Large intestine (tissue), 12 donors: ENCODE measurements at places on chromosomes 12 and 14.

GRCh38 chr12:122412851-122413433 is 9.5 kb downstream of the CLIP1 start:
- DNase-seq, result no peak

DNA sequence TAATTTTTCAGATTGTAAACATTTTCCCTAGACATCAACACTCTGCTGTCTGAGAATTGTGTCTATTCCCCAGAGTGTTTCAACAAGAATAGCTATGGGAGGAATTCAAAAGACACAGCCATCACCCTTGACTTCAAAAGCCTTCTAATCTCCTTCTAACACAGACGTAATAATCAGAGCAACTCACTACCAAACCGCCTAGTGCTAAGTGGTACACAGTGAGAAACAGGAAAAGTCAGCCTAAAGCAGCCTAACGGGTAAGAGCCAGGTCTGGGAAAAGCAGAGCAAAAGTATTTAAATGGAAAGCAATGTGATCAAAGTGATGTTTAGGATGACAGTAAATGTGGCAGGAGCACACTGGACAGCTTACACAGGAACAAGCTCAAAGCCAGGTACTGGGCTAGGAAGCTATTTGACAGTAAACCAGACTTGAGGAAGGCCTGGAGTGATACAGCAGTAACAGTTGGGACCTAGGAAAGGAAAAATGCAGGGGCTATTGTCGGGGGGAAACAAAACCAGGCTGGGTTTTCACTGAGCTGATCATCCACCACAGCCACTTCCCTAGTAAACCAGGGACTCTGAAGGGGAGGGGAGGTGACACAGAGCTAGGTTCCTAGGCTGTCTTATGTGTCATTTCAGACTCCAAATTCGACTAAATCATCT is 29.4 kb downstream of the CORO1C start:
- DNase-seq, result no peak

DNA sequence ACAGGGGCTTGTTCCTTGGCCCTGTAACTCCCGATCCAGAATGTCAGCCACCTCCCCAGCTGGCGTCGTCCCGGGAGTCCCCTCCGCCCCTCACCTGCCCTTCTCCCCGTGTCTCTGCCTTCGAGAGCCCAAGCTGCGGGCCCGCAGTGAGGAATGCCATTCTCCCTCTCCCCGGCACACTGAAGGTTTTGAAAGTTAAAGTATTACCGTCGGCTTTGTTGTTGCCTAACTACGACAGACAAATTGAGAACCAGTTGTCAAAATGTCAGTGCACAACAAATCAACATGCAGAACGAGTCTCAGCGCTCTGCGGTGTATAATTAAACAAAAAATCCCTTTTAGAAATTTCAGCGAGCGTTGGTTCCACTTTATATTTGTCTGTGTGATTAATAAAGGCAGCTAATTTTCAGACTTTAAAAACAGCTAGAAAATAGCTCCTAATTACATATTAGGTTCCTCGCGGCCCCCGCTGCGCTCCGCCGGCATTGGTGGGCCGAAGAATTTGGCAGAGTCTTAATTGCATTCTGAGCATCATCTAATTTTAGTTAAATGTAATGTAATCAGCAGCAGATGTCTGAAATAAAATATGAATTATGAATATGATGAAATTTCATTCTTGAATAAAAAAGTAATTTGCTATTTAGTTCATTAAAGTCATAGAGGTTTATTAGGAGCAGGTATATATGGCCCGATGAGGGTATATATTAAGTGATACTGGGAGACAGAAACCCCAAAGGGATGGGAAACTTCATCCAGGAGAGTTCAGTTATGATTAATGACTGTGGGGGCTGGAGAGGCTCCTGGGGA is 40.3 kb downstream of the MVK start:
- DNase-seq, result no peak

DNA sequence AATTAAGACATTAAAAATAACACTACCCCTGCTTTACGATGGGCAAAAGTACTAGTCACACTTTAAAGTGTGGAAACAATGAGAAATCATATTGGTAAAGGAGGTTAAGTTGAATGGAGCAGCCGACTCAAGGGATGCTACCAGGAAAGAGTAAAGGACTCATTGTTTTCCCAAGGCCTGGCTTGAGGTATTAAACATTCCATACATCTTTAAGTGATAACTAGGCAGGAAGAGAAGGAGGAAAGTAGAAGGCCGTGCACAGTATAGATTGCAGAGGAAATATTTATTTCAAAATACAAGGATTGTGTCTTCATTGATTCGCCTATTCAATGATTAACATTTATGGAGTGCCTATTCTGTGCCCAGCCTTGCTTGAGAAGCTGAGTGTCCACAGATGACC is 20.6 kb upstream of the YARS2 start:
- no peak for DNase-seq

- no peak for DNase-seq
Measured at GRCh38 chr14:68426661-68427549, 366.0 kb downstream of the ZFP36L1 start.

DNA sequence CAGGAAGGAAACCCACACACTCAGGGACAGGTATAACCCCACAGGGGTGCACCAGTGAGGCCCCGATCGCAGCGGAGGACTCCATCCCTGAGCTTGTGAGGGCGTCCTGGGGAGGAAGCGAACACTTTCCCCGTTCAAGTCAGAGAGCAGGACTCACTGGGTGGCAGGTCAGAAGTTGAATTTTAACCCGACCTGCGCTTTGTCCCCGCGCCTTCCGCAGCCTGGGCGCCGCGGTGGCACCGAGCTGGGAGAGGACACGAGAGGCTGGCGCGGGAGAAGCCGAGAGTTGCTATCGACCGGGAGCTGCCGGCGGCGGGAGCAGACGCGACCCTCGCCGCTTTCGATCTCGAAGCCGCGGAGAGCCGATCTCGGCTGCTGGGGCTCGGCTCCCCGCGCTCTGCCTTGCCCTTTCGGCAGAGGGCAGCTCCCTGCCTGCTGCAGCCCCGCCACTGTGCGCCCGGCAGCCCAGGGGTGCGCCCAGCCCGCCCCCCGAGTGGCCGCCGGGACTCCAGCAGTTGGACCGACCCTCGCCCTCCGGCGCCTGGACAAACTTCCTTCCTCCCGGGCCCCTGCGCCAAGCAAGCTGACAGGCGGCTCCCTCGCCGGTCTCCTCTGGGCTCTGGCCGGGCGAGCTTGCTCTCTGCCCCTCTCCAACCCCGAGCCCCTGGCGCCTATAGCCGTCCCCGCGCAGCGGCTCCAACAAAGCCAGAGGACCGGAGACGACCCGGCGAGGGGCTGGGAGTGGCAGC is 918 bp downstream of the LIN7A start:
- peak; percentile 86 for DNase-seq

DNA sequence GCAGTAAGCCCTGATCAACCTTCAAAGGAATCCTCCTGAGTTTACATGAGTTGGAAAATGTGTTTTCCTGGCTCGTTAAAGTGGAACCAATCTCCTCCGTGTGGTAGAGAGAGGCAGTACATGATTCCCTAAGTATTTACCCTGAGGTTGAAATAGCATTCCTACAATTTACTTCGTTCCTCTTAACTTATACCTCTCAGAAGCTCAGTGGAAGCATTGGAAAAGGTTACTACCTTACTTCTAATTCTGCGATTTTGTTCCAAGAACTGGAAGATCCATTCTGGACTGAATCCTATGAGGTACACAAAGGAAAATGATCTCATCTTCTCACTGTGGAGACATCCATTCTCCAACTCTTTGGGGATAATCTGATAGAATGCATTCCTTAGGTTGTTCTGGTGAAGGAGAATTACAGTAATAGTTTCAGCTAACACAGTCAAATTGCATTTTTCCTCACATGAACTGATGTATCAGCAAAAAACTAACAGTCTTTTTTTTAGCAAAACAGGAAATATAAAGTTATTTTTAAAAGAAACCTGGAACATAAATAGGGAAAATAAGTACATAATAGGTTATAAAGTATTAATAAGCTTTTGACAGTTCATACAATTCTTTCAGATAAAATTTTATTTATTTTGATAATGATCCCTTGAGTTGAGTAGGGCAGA is 475.6 kb downstream of the PDZRN4 start:
- DNase-seq, result peak; percentile 10

DNA sequence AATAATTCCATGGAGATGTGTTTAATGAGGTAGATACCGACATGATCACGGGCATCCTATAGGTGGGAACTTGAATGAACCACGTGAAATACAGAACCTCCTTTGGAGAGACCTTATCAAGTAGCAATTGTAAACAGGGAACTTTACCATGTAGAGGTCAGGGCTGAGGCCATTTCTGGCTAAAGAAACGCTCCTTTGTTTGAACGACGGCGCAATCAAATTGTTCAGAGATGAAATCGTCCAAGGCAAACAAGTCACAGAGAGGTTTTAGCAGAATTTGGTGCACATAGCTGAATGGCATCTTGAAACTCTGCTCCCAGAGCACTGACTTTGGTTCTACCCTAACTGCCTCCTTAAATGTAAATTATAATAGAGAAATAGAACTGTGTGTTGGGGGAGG is 9.8 kb downstream of the PRIMA1 start:
- DNase-seq, result no peak
